ENCODE measurements at places on chromosomes 16 and 17. TPM values are rescaled to one million over a fixed set of nuclear protein-coding genes. Genes with fewer than 3 reads are reported as not detected.

GRCh38 chr16:16175296-16175695 lies 48.0 kb downstream of the ABCC6 start:
- DNase-seq, result no peak

DNA sequence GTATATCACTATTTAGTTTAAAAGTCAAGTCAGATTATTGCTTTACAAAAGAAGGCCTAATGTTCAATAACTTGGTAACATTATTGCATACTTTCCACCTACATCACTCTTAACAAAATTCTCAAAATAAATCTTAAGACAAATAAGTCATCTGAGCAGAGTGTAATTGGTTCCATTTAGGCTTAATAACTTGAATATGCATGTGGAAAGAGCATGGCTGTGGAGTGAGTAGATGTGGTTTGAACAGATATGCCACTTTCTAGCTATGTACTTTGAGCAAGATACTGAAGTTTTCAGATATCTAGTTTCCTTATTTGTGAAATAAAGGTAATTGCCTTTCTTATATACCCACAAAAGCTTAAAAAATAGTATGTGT lies 6.7 kb upstream of the EVI2A start:
- peak; percentile 9 for DNase-seq

GRCh38 chr17:65039336-65039988 lies 17.1 kb downstream of the GNA13 start:
- no peak for DNase-seq

The CCL4 gene
- total RNA-seq, result not detected

- DNase-seq, result peak; percentile 70
Measured at GRCh38 chr17:37490022-37490587, 414 bp downstream of the DUSP14 start.

GRCh38 chr16:25771812-25772568 lies 80.2 kb downstream of the HS3ST4 start:
- no peak for DNase-seq
